ENCODE measurements at places on chromosomes 4 and X. TPM values are rescaled to one million over a fixed set of nuclear protein-coding genes. Genes with fewer than 3 reads are reported as not detected.

The GRSF1 gene
- 97.8 TPM for total RNA-seq

The TSPAN6 gene
- total RNA-seq: 0.19 TPM

The FAM184B gene
- not detected for total RNA-seq

The ASMT gene
- total RNA-seq: 1.1 TPM

The PRRG3 gene
- total RNA-seq: not detected

DNA sequence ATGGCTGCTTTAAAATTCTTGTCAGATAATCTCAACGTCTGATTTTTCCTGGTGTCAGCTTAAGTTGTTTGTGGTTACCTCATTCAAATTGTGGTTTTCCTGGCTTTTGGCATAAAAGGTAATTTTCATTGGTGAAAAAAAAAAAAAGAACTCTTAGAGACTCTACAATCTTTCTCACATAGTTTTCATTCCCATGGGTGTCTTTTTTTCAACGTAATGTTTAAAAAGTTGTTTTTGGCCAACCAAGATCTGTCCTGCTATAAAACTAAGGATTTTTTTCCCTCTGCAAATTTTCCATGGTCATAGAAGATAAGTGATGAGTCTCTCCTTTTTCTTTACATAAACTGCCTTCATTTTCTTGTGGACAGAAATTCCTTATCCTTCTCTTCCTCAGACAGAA lies 28.9 kb upstream of the RPS6KA6 start:
- no peaks in the 10 kb centered on the region for H3K27me3 ChIP-seq
- no peak overlapping the region for H3K4me3 ChIP-seq
- DNase-seq: no peak
- H3K4me1 ChIP-seq: no peaks in the 10 kb centered on the region

- DNase-seq: no peak
- no peaks in the 10 kb centered on the region for H3K4me1 ChIP-seq
- H3K27ac ChIP-seq: no peak overlapping the region
- H3K27me3 ChIP-seq: no peaks in the 10 kb centered on the region
- no peaks in the 10 kb centered on the region for H3K36me3 ChIP-seq
- H3K4me3 ChIP-seq: no peak overlapping the region
Observed at GRCh38 chr4:180811556-180811955, 1431.6 kb upstream of the TENM3 start.

- peak overlapping the region; percentile 87 for H3K4me3 ChIP-seq
- peaks cover 12% of the 10 kb centered on the region for H3K4me1 ChIP-seq
- no peaks in the 10 kb centered on the region for H3K36me3 ChIP-seq
- peak; percentile 69 for DNase-seq
- no peaks in the 10 kb centered on the region for H3K27me3 ChIP-seq
Observed at GRCh38 chrX:55488593-55489313, 895 bp downstream of the USP51 start.

GRCh38 chr4:147578593-147578992 lies 38.6 kb upstream of the TMEM184C start:
- H3K27me3 ChIP-seq: peaks cover 5% of the 10 kb centered on the region
- no peak for DNase-seq
- H3K27ac ChIP-seq: no peak overlapping the region

DNA sequence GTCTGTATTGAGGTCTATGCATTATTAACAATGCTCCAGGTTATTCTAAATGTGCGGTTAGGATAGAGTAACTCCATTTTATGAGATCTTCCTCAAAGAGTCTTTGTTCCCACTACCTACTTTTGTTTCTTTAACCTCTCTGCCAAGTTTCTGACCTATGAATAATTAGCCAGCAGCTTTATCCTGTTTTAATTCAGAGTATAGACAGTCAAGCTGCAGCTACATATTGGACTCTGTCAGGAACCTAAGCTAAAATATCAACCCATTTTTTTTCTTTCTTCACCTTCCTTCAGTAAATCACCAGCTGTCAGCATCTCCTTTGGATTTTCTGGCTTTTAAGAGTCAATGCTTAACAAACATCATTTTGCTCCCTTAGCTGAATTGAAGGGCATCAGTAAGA lies 72.3 kb downstream of the TMEM47 start:
- H3K36me3 ChIP-seq: no peaks in the 10 kb centered on the region
- no peaks in the 10 kb centered on the region for H3K4me1 ChIP-seq
- no peaks in the 10 kb centered on the region for H3K27me3 ChIP-seq
- H3K27ac ChIP-seq: no peak overlapping the region
- no peak overlapping the region for H3K4me3 ChIP-seq
- DNase-seq: no peak

DNA sequence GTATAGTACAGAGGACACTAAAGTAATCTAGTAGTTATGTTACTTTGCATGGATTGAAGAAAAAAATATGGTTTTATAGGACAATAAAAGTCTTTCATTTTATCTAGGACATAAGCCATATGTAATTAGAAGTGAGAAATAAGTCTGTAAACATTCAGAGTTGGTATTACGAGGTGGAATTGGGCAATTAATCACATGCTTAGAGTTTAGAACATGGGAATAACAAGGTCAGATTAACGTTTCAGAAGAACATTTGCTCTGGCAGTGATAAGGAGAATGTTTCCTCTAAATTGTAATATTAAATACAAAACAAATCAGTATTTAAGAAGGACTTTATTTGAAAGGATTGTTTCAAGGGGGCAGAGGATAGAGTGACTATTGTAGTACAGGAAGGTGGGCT lies 15.6 kb upstream of the SULT1E1 start:
- H3K27ac ChIP-seq: no peak overlapping the region

DNA sequence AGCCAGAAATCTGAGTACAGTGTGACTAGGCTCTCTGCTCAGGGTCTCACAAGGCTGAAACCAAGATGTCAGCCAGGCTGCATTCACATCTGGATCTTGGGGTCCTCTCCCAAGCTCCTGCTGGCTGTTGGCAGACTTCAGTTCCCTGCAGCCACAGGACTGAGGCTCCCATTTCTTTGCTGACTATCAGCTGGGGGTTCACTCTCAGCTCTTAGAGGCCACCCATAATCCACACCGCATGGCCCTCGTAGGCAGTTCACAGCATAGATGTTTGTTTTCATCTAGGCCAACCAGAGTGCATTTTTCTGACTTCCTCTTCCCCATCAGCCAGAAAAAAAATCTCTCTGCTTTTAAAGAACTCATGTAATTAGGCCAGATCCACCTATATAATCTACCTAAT lies 8.2 kb upstream of the WDR44 start:
- no peak overlapping the region for H3K4me3 ChIP-seq
- H3K4me1 ChIP-seq: no peaks in the 10 kb centered on the region
- no peak for DNase-seq
- H3K27me3 ChIP-seq: no peaks in the 10 kb centered on the region

- no peaks in the 10 kb centered on the region for H3K36me3 ChIP-seq
- peaks cover 84% of the 10 kb centered on the region for H3K4me1 ChIP-seq
- peak overlapping the region; percentile 90 for H3K27ac ChIP-seq
- H3K27me3 ChIP-seq: no peaks in the 10 kb centered on the region
- no peak overlapping the region for H3K4me3 ChIP-seq
- DNase-seq: no peak
Observed at GRCh38 chrX:118525174-118525730, 29.6 kb downstream of the DOCK11 start.

GRCh38 chr4:6852582-6852981 lies 57.0 kb upstream of the TBC1D14 start:
- no peaks in the 10 kb centered on the region for H3K27me3 ChIP-seq
- H3K4me3 ChIP-seq: no peak overlapping the region
- peaks cover 41% of the 10 kb centered on the region for H3K36me3 ChIP-seq
- no peak overlapping the region for H3K27ac ChIP-seq
